ENCODE measurements at places on chromosomes 3 and 15.

DNA sequence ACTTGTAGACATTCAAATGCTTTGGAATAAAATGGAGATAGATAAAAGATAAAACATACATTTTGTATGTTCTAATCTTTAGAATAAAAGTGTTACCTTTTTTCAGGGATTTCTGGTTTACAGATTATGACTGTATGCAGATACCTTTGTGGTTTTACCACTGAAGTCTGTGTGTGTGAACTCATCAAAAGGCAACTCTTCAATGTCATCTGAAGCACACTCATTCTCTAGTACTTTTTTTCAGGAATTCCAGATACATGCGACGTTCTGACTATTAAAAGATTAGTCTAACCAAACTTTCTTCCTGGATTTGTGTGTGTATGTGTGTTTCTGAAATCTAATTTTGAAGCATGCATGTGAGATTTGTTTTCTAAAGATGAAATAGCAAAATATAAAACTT is 188.6 kb downstream of the NLGN1 start:
- no peak for DNase-seq

DNA sequence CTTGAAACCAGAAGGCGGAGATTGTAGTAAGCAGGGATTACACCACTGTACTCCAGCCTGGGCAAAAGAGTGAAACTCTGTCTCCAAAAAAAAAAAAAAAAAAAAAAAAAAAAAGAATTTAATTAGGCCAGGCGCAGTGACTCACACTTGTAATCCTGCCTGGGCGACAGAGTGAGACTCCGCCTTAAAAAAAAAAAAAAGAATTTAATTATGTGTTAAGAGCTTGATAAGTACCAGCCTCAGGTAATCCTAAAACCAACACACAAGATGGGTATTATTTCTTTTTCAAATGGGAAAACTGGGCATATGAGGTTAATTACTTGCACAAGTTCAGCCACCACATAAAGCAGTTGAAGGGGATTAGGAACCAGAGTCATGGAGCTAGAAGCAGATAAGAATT is 49.0 kb downstream of the PBRM1 start:
- no peak for DNase-seq

- no peak for DNase-seq
Observed at GRCh38 chr15:96410175-96411055, 79.9 kb downstream of the NR2F2 start.

GRCh38 chr3:150384296-150385212 is 23.5 kb upstream of the TSC22D2 start:
- DNase-seq = no peak

- no peak for DNase-seq
Observed at GRCh38 chr3:76222201-76222600, 436.9 kb upstream of the ZNF717 start.

GRCh38 chr3:180466401-180467011 is 135.5 kb upstream of the TTC14 start:
- no peak for DNase-seq

- no peak for DNase-seq
Observed at GRCh38 chr3:4644951-4645350, 151.8 kb downstream of the ITPR1 start.

DNA sequence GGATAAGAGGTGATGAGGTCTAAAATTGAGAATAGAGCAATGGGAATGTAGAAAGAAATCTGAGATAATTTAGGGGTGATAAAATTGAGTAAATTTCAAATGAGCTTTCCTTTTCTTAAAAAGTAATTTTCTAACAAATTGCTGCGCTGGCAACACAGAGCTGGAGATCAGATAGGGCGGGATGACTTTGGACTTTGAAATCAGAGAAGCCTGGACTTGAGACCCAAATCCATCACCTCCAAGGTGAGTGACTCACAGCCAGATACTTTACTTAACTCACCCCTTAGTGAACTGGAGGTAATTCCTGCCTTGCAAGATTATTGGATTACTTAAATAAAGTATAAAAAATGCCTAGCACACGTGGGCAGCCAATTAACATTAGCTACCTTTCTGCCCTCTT is 80.8 kb downstream of the P2RY1 start:
- no peak for DNase-seq

GRCh38 chr15:91408476-91409076 is 308.5 kb downstream of the SV2B start:
- DNase-seq = peak; percentile 13

All from NCI-H446 treated with DMSO at 0.1 percent for 48 hours (cell line).